ENCODE measurements at places on chromosomes 6 and 20.

GRCh38 chr6:139290787-139291311 lies 949 bp downstream of the TXLNB start:
- DNase-seq: peak; percentile 71

GRCh38 chr20:34907616-34908469 lies 31.4 kb downstream of the ACSS2 start:
- peak; percentile 100 for DNase-seq

DNA sequence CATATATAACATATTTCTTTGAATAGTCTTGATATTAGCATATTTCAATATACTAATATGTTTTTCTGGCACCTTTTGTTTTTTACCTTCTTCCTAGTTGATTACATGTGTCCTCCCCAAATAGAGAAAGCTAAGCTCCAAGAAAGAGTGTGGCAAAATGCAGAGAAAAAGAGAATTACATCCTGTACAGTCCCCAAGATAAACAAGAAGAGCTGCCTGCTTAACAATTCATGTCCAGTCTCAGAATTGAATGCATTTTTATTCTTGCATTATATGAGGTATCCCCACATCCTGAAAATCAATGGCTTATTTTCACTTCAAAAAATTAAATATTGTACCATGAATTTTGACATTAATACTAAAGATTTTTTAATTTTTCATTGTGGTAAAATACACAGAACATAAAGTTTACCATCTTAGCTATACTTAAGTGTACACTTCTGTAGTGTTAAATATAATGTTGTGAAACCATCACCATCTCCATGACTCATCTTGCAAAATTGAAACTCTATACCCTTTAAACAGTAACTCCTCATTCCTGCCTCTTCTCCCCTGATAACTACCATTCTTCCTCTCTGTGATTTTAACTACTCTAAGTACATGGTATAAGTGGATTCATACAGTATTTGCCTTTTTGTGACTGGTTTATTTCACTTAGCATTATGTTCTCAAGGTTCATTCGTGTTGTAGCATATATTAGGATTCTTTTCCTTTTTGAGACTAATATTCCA lies 490.3 kb downstream of the COL12A1 start:
- peak; percentile 34 for DNase-seq

GRCh38 chr6:35400111-35400510 lies 52.0 kb upstream of the FANCE start:
- no peak for DNase-seq

- DNase-seq: peak; percentile 61
These were observed 68.8 kb downstream of the AGPAT4 start for GRCh38 chr6:161204866-161205557.

GRCh38 chr6:104527311-104527710 lies 332.4 kb downstream of the HACE1 start:
- no peak for DNase-seq

GRCh38 chr6:131117878-131118277 lies 17.4 kb upstream of the AKAP7 start:
- no peak for DNase-seq

- DNase-seq: no peak
These were observed 106.2 kb upstream of the ARMC2 start for GRCh38 chr6:108742041-108742440.

GRCh38 chr6:119686240-119686639 lies 336.7 kb upstream of the MAN1A1 start:
- DNase-seq: no peak

DNA sequence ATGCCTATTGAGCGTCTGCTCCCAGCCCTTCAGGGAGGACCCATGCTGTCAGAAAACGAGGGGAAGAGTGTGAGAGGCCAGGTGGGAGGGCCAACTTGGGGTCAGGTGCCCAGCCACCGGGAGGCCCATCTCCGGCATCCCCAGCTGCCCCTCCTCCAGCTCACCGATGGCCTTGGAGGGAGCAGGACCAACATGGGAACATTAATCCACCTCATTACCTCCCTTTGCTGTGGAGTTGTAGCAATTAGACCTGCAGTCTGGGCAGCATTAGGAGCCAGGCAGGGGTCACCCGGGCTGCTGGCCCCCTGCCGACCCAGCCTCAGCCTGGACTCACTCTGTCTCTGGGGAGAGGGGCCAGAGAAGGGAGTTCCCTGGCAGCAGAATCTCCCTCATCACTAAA lies 25.1 kb downstream of the DLGAP4 start:
- no peak for DNase-seq

DNA sequence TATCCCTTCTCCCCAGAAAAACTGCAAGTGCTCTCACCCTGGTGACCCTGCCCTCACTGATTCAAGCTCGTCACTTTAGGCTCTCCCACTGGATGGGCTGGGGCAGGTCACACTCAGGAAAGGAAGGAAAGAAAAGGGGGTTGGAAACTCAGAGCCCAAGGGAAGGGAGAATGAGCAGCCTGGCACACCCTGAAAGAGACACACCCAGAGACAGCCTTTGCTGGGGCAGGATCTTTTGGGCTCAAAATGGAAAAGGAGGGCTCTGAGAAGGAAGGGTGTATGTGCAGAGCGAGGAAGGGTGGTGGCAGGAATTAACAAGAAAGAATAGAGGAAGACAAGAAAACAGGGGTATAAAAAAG lies 2.5 kb downstream of the PPP1R18 start:
- no peak for DNase-seq

DNA sequence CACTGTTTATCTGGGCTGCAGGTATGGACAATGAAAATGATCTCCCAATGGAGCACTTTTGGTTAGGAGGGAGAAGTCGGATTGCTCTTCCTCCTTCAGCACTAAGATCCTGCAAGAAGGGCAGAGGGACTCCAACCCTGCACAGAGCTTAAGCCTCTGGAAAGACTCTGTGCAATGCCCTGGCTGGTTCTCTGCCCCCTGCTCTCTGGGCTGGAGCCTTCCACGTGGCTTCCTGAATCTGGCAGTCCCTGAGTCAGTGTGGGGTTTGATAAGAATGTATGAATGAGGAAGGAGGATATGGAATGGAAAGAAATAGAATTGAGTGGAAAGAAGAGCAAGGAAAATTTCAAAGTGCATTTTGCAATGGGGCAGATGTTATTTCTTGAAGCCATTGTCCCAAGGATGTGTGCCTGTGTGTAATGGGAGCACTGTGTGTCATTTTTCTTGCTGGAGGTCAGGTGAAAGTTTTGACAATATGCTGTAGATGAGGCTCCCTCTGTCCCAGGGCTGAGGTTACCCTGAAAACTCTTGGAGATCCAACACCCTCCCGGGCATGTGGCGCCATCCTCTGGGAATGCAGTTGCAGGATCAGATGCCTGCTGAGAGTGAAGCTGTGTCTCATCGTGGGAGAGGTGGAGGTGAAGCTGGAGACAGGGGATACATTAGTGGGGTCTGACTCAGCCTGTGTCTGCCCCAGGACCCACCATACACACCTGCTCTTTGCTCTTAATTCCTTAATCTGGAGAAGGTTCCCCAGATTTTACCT lies 16.3 kb upstream of the CST9L start:
- DNase-seq: no peak

- no peak for DNase-seq
These were observed 158.8 kb downstream of the DLL1 start for GRCh38 chr6:170132011-170132521.

- no peak for DNase-seq
These were observed 151.3 kb upstream of the SULF2 start for GRCh38 chr20:47936612-47937011.

GRCh38 chr6:50699051-50699775 lies 14.1 kb upstream of the TFAP2D start:
- no peak for DNase-seq

DNA sequence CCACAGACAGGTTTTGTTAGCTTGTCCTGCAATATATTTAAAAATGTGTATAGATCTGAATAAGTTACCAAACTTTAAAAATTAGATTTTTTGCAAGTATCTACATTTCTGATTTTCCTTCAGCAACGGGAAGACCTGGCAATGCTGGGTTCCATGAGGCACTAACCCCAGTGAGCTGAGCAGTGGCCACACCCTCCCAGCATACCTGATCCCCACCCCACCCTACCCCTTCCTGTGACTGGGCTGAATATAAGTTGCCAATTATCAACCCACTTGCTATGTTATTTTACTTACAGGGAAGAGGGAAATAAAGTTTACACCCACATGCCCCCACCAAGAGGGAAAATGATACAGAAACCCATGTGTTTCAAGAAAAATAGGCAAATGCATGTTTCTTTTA lies 70.3 kb upstream of the RALGAPA2 start:
- DNase-seq: no peak

DNA sequence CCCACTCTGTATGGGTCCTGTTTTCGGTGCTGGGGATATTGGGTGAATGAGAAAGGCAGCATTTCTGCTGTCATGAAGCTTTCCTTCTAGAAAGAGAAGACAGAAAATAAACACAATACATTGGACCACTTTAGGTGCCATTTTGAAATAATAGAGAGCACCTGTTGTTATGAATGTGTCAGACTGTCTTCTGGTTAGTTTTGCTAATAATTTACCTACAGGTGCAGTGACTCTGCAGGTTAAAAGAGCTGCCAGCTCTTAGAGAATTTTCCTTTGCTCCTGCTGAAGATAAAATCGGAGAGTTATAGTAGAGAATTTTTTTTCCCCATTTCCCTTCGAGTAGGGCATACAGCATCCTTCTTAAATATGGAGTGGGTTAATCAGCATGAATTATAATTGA lies 21.9 kb upstream of the GCLC start:
- DNase-seq: no peak

DNA sequence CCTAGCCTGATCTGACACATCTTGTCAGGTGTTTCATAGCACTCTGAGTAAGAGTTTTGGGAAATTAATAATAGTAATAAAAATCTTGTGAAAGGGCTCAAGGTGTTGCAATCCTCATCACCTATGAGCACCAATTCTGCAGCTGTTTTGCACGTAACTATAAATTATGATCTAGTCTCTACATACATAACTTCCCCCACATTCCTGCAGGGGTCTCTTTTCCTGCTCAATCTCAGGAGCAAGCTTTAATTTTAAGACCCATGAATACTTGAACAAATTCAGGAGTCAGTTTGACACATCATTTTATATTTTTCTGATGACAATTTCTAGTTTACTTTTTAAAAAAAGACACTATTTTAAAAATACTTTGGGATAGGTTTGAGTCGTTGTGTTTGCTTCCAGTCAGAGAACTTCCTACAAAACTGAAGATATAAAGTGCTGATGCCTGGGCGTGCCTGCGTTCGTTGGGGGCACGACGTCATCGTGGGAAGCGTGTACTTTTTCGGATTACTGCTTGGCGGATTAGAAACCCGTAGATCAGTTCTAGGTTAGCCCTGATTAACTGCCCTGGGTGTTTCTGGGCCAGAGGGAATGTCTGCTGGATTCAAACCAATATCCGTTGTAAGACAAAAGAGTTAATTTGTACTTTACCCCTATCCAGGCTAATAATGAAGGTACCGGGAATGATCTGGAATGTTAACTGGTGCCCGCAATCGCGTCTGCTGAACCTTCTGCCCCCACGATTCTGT lies 1.0 kb upstream of the E2F3 start:
- DNase-seq: peak; percentile 40

DNA sequence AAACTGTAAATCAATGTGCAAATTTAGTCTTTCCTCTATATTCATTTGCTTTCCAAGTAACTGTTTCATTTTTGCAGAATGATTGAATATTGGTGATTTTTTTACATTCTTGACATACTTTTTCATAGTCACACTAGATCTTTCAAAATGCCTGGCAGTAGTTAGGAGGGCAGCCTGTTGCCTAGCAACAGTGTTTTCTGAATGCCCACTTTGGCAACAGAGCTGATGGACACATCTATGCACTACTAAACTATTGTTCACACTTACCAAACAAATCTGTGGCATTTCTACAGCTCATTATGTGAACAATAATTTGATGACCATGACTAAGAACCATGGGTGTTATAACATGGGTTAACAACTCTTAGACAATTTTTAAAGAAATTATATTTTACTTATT lies 438.0 kb upstream of the IMPG1 start:
- DNase-seq: no peak

GRCh38 chr6:166610069-166610468 lies 17.0 kb downstream of the RPS6KA2 start:
- DNase-seq: no peak

GRCh38 chr20:45469336-45470261 lies at the start of gene WFDC2:
TSS of gene WFDC2 (plus strand) at chr20:45469753. CDS start at chr20:45469782, 29 bp downstream.
- no peak for DNase-seq

- peak; percentile 74 for DNase-seq
These were observed at the start of gene MUC22 for GRCh38 chr6:31010393-31011060. TSS of gene MUC22 (plus strand) at chr6:31010474. CDS start at chr6:31010707, 233 bp downstream.

DNA sequence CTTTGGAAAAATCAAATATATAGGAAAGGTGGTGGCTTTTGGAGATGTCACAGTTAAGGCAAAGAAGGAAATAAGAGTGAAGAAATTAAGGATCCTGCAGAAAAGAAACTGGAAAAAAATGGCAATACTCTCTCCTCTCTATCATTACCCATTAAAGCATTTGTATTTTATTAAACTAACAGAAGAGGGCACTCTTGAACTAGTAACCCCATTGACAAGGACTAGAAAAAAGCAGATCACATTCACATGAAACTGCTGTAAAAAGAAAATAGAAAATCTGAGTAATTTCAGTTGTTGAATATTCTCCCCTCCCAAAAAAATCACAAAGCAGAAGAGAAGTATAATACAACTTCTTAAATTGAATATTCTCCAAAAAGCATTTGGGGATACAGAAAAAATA lies 104.1 kb upstream of the SLC35B3 start:
- no peak for DNase-seq

GRCh38 chr6:2562721-2563451 lies 187.8 kb downstream of the MYLK4 start:
- no peak for DNase-seq

DNA sequence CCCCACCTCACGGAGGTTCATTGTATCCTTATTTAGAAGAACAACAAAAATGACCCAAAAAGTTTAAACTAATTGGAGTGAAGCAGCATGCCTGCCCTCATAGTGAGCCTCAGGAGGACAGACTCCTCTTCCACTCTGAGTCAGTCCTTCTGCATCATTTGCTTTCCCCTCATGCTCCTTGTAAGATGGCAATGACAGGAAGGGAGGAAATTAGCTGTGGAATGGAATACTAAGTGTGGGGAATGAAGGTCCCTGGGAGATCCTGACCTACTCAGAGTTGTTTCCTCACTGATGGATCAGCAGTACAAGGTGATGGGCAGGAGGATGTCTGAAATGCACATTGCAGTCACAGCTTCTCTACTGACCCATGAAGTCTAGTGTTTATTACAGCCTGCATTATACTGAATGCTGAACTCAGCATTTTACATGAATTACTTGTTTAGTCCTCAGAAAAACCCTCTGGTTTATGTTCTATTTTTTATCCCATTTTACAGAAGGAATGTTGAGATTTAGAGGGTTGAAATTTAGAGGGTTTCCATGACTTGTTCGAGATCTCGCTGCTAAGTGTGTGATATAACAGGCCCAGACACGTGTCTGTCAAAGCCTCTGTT lies 212.0 kb upstream of the PCSK2 start:
- DNase-seq: no peak

GRCh38 chr20:55353206-55353605 lies 652.1 kb downstream of the CBLN4 start:
- DNase-seq: no peak

DNA sequence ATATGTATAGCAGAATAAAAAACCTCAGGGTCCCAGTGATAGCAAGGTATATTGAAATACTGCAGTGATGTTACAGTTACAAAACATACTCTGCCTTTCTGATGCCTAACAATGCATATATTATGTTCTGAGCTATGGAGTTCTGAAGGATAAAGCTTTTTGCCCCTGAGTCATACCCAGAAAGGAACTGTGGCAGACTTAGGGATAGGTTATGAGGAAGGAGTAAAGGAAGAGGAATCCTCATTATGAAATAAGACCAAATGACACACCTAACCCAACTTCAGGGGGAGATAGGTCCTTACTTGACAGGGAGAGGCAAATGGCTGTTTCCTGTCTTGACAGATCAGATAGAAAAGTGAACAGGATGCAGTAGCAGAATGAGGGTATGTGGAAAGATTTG lies 940.6 kb upstream of the FLRT3 start:
- no peak for DNase-seq

GRCh38 chr6:84150705-84151104 lies 76.7 kb downstream of the CEP162 start:
- peak; percentile 90 for DNase-seq
